ENCODE measurements at places on chromosomes 11 and 22.

DNA sequence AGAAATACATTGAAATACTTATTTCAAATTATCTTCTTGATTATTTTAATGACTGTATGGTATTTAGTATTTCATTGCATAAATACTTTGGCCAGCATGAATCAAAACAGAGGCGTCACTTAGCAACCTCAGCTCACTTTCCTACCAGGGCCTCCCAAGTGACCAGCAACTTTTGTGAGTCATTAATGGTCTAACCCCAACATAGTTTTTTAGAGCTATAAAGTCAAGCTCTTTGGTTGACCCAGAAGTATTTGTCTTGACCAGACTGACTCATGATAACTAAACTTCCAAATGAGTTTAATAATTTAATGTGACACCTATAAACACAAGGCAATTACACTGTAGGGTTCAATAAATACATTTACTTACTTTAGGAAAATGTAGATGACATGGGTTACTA lies 27.9 kb upstream of the RBMXL2 start:
- DNase-seq: no peak

DNA sequence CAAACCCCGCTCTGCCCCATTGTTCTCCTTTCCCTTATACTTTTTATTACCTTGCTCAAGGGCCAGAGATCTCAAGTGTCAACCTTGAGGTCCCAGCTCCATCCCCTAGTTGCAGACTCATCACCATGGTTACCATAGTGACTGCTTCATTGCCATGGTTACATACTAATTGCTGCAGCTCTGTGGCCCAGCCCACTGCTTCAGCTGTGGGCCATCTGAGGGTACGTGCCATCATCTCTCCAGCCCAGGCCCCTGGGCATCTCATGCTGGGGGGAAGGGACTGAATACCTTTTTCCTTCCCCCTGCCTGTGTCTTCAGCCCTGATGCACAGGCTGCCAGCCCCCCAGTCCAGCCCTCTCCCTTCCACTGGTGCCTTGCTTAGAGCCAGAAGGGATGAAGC lies 22.2 kb downstream of the TREH start:
- no peak for DNase-seq

DNA sequence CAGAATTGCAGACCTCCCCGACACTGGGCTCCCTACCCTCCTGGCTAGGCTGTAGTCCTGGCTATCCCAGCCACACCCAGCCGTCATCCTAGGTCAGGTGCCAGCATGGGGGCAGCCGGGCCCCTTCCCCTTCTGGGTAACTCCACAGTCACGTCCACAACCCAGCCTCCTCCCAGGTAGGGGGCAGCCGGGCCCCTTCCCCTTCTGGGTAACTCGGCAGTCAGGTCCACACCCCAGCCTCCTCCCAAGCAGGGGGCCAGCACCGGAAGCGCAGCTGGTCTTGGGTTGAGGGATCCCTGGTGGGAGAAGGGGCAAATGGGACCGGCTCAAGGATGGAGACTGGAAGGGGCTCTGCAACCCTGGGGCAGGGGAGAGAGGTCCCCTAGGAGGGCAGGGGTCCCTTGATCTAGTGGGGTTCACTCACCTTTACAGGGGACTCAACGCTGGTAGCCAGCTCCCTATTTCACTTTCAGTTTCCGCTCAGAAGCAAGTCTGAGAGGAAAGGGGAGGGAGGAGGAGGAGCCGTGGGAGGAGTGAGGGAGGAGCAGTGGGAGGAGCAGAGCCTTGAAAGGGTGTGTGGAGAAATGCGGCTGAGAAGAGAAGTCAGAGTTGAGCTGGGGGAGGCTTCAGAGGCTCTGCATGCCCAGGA lies at the start of gene TRIM21:
TRIM21 (minus strand) TSS at position 494 of the 649 bp plus-strand sequence. CDS start 3,293 bp downstream, outside the sequence.
- peak; percentile 89 for DNase-seq

- DNase-seq: no peak
Observed at GRCh38 chr11:44446996-44447771, 118.3 kb upstream of the CD82 start.

DNA sequence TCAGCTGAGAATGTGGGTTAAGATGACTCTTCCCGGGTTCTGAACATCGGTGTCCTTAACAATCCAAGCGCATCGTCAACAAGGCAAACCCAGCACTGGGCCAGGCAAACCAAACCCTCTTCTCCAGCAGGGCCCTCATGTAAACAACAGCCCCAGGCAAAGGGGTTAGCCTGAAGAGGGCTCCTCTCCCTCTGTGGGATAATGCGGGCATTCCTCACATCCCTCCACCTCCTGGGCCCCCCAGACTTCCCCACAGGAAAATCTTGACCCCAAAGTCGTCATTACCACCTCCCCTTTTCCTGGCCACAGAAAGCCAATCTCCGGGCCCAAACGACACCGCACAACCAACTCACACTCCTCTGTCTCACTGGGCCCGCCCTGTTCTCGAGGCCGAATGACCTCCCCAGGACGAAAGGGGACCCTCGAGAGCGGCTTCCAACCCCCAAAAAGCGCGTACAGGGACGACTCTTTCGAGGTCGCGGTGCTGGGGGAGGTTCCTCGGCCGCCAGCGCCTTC lies 566 bp downstream of the DDB1 start:
- DNase-seq: no peak

GRCh38 chr11:131370090-131370751 lies at the start of gene NTM:
Gene NTM (plus strand): TSS chr11:131370615.
- DNase-seq: no peak

- no peak for DNase-seq
Observed at GRCh38 chr11:90171359-90171758, 36.9 kb downstream of the NAALAD2 start.

- DNase-seq: no peak
Observed at GRCh38 chr11:88303037-88303436, 34.5 kb downstream of the CTSC start.

DNA sequence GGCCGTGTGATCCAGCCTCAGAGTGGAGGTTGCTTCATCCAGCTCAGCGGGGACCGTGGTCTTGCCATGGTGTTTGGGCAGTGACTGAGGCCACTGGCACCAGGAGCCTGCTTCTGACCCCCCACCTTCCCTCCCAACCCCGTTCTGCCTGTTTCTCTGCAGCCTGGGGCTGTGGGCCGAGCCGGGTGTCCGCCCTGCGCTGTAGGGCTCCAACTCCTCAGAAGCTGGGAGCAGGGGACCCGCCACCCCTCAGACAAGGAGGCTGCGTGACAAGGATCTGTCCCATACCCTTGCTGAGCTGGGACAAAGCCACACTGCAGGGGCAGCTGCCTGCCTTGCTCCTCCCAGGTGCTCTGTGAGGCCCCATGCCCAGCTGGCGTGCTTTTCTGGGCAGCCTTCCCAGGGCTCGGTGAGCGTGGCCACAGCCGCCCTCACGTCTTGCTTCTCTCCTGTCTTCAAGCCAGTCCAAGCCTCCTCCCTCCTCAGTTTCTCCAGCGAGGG lies 11.7 kb upstream of the ARFGAP3 start:
- DNase-seq: no peak

DNA sequence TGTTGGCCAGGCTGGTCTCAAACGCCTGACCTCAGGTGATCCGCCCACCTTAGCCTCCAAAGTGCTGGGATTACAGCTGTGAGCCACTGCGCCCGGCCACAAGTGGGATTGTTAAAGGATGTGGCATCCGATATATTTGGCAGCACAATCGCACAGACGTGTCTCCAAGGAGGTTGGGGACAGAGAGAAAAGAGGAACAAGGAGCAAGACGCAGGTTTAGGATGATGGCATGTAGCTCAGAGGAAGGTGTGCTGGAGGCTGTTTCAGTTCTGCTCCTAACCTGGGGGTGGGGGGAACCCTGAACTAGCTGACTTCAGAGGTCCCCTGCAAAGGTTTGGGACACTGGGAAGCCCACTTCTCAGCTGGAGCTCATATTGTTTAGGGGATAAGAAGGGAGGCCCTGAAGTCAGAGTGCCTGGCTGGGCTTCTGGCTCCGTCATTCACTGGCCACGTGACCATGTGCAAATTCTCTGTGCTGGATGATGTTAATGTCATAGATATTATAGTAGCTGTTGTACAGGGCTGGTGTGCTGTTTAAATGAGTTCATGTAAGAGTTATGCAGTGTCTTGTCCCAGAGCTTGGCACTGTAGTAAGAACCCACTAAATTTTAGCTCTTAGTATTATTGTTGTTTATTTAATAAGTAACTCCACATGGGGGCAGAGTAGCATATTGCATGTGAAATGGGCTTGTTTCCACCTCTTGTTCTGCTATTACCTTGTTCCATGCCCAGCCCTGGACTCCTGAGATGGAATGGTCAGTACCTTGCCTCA lies 129.7 kb downstream of the ST3GAL4 start:
- DNase-seq: no peak

- no peak for DNase-seq
Observed at GRCh38 chr11:117607449-117607848, 189.6 kb downstream of the DSCAML1 start.

DNA sequence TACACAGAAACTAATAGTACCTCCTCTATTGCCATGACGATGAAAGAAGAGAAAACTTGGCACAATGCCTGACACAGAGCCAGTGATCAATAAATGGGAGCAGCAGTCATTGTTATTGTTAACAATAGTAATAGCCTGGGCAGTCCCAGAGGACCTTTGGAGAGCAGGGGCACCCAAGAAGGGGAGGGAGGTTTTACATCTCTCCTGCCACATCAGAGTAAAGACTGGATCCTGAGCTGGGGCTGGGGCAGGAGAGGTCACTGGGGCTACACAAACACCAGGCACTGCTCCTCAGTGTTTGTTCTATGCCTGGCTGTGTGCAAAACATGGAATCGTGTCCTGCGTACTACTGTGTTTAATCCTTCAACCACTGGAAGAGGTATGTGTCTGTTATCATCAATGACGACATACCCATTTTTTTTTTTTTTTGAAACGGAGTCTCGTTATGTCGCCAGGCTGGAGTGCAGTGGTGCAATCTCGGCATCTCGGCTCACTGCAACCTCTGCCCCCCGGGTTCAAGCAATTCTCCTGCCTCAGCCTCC lies 25.0 kb upstream of the CREB3L1 start:
- no peak for DNase-seq
